ENCODE measurements at places on chromosomes 4 and X.

- DNase-seq: no peak
Observed at GRCh38 chr4:94960708-94961107, 203.0 kb downstream of the BMPR1B start.

GRCh38 chr4:161133586-161134276, 1030.1 kb downstream of the FSTL5 start:
- DNase-seq: no peak

DNA sequence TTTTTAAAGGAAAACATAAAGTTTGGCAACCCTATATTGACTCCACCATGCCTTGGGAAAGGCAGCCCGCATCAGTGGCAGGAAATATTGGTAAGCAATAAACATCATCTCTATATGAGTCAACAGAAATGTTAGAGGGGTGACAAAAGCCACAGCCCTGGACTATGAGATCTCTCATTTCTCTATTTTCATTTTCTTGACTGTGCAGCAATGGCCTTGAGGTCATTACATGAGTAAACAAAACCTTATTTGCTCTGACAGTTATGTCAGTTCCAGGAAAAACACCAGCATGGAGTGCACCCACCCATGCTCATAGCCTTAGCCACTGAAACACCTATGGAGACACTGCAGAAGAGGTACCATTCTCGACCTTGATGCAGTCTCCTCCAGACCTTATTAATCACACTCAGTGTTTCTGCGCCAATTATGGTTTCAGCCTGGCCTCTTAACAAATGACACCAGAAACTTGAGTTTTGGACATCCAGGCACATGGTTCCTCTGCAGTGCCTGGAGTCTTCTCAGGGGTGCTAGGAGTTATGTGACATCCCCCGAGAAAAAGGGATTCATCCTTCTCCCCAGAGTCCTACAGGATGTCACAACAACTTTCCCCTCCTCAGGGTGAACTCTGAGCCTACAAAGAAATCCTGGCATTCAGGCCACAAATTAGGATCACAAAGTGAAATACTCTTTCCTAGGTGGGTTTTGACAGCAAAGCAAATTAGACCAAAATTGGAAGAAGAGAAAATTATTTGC, 16.0 kb upstream of the HPGD start:
- DNase-seq: no peak

DNA sequence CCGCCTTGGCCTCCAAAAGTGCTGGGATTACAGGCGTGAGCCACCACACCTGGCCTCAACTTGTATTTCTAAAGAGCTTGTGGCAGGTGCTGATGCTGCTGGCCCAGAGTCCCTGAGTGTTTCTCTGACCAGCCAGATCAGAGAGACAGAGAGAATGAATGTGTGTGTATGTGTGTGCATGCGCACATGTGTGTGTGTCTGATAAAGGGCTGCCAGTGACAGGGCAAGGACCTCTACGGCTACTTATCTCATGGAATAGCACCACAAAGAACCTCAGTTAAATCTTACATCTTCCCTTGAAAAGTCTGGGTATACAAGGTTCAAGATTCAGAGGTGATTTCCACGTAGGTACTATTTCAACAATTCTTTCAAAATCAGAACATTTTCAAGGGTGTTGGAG, 86.0 kb downstream of the SCD5 start:
- DNase-seq: no peak

DNA sequence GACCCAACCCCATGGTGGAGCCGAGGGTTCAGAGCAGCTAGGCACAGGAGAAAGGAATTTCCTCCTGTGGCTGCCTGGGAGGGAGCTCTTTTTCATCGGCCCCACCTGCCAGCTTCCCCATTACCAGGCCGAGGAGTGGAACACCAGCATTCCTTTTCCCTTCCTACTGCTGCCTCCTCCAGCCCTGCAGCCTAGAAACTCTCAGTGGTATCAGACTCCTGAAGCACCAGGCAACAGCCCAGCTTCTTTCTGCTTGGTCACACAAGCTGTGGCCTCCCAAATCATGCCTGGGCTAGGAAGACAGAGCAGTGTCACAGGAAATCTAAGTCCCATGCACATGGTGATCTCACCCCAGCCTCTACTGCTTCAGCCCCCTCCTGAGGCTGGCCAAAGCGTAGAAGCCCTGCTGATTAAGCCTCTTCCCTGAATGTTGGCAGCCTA, 30.1 kb downstream of the RTL5 start:
- no peak for DNase-seq
